ENCODE measurements at places on chromosomes 11 and 22.

- no peak for DNase-seq
Measured at GRCh38 chr11:88104408-88104807, 70.8 kb downstream of the RAB38 start.

- DNase-seq = no peak
Measured at GRCh38 chr11:20669820-20670684, 666 bp downstream of the NELL1 start.

- DNase-seq = no peak
Measured at GRCh38 chr11:126599217-126599897, 243.9 kb downstream of the ST3GAL4 start.

GRCh38 chr11:2576111-2576510 lies 123.7 kb downstream of the KCNQ1OT1 start:
- no peak for DNase-seq

DNA sequence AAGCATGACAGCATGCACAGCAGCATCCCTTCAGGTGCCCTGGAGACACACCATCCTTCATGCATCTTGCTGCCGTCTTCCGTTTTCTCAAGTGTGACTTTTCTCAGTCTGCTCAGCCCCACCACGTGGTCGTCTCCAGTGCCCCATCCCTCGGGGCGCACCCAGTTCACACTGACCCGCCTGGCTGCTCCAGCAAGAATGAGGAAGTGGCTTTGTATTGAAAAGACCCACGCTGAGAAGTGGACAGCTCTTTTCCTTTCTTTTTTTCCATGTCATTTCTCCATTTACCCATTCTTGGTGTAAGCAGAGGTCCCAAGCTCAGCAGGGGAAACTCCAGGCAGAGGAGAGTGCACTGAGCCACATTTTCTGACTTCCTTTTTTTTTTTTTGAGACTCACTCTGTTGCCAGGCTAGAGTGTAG lies 14.5 kb downstream of the SERPINH1 start:
- no peak for DNase-seq

DNA sequence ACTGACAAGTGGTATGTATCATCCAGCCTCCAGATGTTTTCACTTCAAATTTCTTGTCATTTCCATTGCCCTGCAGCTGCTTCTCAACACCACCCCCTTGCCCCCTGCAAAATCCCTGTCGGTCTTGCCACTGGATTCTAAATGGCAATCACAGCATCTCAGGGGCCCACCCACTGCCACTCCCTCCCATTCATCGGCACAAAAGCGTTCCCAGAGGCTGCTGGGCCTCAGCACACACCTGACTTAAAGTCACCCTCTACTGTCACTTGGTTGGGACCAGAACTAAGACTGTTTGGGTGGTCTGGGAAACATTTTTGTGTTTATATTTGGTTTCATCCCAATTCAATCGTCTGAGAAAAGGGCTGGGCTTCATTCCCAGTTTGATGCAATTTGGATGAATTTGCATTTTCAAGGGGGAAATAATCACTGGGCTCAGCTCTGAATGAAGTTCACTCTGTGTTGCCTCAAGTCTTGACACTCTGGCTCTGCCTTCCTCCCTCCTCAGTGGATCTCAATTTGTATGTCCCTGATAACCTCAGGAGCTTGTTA lies 27.1 kb downstream of the SYT13 start:
- DNase-seq = no peak

DNA sequence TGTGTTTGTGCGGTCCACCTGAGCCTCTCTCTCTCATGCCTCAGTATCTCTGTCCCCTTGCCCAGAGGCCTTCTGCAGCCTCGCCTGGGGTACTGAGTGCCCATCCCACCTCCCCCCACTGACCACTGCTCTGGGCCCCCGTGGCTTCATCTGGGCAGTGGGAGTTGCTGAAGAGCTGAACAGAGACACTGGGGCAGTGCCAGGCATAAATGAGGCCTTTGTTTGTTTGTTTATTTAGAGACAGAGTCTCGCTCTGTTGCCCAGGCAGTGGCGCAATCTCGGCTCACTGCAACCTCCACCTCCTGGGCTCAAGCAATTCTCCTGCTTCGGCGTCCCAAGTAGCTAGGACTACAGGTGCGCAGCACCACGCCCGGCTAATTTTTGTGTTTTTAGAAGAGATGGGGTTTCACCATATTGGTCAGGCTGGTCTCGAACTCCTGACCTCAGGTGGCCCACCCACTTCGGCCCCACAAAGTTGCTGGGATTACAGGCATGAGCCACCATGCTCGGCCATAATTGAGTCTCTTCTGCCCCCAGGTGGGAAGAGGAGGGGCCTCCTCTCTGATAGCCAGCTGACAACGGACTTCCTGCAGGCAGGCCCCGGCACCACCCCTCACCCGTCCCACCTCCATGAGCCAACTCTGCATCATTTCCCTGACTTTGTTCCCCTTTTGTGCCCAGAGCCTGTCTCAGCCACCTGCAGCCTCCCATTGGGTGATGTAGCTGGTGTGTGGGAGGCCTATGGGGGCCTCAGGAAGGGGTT lies 9.3 kb downstream of the CRYBB3 start:
- no peak for DNase-seq

DNA sequence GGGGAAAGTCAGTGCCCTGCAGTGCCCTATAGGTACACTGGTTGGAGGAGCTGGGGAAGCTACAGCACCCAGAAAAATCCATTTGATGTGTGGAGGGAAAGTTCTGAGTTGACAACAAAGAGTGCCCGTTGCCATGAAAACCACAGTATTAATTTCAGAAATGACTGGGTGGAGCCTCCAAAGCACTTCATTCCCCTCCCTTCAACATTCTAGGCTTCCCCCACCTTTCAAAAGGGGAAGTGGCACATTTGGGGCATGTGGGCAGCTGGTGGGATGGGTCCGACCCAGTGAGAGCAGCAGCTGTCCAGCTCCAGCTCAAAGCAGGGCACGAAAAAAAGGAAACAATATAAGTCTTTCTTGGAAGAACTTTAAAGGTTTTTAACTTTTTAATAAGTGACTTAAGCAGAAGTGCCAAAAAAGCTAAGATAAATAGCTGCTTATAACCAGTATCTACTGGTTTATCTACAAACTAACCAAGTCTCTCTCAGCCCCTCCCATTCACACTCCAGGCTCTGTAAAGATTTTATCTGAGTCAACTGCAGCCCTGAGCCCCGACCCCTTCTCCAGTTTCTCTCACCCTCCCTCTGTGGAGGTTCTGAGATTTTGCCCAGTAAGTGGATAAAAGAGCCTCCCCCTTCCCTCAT lies 9.0 kb upstream of the AHNAK start:
- no peak for DNase-seq

DNA sequence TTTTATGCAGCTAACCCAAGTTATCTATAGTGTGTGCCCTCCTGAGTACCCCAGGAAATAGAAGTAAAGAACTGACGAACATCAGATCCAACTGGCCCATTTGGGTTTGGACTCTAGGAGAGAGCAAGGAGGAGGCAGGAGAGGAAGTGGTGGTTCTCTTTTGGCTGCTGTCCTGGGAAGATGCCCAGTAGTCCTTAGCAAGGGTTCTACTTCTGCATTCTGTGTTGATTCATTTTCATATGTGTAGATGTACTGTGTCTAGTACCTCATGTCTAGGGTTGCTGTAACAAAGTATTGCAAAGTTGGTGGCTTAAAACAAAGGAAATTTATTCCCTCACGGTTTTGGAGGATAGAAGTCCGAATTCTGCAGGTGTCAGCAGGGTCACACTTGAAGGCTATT lies 6.6 kb upstream of the MMP27 start:
- DNase-seq = no peak

DNA sequence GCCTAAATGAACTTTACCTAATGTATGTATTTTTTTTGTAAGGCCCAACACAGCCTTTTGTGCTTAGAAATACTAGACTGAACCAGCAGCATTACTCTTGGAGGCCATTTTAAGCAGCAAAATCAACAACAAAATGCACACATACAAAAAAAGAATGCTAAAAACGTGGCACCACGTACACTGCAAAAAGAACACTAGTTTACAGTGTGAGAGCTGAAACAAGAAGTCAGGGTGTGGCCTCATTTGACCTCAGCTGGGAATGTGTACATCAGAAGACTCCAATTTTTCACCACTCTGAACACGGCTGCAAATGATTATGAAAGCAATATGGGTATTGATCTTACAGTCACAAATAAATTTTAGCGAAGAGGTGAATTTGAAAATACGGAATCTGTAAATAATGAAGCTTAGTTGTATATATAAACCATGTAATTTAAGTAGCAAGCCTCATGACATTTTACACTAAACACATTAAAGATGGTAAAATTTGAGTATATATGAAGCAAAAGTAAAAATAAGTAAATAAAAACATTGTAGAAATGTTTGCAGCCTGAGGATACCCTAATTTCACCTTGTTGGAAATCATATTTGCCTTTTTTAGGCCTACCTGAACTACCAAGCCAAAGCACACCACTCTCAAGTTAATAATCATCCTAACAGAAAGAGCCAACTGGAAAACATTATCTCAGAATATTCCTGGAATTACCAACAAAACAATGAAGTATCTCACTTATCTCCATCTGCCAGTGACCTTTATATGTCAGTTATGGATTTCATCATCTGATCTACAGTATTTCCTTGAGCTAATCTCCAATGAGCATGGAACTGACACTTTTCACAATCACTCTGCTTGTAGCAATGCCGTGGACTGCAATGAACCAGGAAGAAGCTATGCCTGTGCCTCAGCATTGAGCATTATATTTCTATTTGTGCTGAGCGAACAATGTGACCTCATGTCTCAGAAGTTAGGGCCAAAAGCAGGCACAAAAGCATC lies 319.5 kb upstream of the FAT3 start:
- no peak for DNase-seq

GRCh38 chr11:69810289-69811118 lies 8.7 kb downstream of the FGF3 start:
- DNase-seq = no peak

- DNase-seq = no peak
Measured at GRCh38 chr22:44814266-44815098, 62.1 kb downstream of the ARHGAP8 start.

DNA sequence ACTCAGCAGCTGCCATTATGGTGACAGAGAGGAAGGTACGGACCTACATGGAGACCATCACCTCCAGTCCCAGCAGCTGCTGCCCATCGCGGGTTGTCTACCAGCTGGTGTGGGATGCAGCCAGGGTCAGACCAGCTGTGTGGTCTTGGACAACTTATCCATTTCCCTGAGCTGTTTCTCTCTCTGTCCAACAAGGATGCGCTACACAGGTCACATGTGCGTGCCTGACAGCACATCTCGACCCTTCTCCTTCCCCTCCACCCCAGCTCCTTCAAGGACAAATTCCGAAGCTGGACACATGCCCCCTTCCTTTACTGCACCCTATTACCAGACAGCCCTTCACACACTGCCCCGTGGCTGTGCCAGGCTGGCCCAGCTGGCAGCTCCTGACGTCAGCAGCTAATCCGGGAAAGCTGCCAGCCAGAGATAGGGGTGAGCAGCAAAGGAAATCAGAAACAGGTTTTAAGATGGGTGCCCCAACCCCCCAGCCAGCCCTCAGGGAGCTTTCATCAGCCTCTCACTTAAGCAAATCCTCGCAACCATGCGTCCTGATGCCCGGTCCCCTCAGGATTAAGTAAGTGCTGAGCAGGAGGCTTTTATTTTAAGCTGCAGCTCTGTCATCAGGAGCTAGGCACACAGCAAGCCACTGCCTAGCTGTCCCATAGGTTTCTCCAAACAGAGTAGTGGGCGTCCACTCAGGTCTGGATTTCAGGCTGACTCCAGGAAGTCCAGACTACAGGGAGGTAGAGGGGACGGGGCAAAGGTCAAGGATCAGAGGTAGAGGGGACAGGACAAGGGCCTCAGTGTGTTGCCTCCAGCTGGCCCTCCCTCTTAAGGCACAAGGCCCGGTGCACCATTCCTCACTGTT lies 20.3 kb downstream of the TEF start:
- DNase-seq = no peak

- DNase-seq = no peak
Measured at GRCh38 chr11:130647371-130647770, 198.9 kb downstream of the ADAMTS15 start.

DNA sequence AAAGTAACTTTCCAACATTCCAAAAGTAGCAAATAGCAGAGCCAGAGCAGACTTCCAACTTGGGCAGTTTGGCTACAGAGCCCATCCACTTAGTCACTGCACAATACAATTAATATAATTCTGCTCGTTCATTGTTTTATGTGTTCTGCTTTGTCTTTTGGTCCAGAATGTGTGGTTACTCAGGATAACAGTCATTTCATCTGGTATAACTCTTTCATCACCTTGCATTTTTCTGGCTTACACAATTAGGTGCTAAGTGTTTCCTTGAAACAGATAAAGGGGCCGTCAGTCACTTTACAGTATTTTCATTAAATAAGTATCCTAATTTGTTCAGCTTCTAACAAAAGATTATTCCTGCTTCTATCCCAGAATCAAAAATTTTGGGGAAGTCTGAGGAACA lies 87.2 kb downstream of the LARGE2 start:
- DNase-seq = no peak

DNA sequence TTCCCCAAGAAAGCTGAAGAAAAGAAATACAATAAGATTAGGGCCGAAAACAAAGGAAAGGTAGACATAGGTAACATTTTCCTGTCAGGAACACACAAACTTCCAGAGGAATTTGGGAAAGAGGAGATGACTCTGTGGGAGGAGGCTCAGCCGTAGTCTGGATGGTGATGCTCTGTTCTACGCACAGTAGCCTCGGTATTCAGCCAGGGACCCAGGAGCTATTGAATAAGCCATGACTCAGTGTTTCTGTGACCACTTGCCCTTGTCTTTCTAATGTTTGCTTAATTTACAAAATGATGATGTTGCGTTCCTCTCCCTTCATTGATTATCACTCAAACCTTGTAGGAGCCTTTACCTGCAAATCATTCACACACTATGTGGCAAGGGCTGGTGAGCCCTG lies 745.0 kb downstream of the NTM start:
- no peak for DNase-seq

- DNase-seq = no peak
Measured at GRCh38 chr11:72008728-72009127, 10.0 kb downstream of the IL18BP start.

DNA sequence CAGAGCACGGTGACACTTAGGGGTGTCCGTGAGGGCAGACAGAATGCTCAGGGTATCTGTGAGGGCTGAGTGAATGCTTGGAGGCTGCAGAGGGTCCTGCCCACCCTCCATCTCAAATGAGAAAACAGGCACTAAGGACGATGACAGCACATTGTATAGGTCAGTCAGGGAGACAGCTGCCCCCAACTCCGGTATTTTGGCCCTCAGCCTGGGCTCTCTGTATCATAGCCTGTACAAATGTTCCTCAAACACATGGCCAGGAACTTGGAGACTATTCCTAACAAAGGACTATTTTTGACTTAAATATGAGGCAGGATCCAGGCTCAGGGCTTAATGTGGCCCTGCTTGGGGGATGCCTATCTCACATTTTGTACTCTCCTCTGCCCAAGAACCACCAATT lies 145.4 kb downstream of the OPCML start:
- no peak for DNase-seq

GRCh38 chr11:47550288-47551047 lies 2.5 kb downstream of the CELF1 start:
- no peak for DNase-seq

GRCh38 chr22:24201681-24202614 lies 20.7 kb downstream of the SUSD2 start:
- no peak for DNase-seq
